ENCODE measurements at places on chromosomes 7 and 10.
A peak's percentile ranks its signal among the peaks of the same experiment; 100 is the strongest.

DNA sequence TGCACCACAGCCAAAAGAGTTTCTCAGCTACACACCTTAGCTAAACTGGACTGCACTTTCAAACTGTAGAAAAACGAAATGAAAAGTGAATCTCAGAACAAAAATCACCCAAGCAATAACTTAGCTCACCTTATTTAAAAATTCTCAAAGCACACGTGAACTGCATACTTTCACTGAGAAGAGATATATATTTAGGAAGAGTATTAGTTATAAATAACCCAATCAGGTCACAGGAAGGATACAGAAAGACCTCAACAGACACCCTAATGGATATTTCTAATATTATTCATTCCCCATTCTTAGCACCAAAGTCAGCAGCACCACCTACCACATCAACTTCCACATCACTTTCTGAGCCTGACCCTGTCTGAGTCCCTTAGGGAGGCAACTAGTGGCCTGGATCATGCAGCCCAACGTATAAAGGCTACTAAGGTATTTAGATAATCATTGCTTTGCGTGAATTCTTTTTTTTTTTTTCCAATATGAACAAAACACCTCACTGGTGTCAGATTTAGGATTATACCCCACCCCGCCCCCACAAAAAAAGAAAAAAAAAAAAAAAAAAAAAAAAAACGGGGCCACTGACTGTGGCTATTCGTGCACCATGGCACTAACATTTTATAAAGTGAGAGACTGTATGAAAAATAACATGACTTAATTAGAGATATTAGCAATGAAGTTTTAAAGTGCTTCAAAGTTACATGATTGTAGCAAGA lies 2.6 kb downstream of the ABI1 start:
- DNase-seq, result peak; percentile 20

DNA sequence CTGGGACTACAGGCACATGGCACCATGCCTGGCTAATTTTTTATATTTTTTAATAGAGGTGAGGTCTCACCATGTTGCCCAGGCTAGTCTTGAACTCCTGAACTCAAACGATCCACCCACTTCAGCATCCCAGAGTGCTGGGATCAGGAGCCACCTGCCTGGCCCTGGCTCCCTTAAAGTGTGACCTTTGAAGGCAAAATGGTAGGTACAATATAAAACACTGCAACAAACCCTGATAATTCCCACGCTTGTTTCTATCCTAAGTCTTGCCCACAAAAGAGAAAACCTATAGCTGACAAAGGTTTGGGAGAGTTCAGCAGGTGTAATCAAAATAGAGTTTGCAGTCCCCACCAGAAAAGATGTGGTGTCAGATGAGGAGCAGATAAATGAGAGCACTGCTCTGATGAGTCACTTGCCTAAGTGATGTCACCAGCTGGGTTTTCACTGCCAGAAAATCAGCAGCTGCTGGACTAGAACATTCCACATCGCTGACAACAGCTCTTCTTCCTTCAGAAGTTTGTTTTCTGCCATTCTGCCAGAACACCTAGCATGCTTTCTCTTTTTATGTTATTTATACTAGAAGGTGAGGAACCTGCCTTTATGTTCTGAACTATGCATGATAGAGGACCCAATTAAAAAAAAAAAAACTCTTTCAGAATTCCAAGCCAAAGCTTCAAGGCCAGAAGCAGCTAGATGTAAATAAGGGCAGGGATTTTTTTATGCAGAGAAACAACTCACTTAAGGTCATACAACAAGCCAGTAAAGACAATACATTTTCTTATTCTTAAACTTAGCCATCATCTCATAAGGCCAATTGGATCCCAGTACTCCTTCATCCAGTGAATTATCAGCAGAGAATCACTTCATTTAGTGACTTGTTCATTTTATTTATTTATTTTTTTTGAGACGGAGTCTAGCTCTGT lies 18.0 kb downstream of the PURB start:
- peak; percentile 53 for DNase-seq

GRCh38 chr7:147023440-147023839 lies 906.8 kb downstream of the CNTNAP2 start:
- DNase-seq, result peak; percentile 30

DNA sequence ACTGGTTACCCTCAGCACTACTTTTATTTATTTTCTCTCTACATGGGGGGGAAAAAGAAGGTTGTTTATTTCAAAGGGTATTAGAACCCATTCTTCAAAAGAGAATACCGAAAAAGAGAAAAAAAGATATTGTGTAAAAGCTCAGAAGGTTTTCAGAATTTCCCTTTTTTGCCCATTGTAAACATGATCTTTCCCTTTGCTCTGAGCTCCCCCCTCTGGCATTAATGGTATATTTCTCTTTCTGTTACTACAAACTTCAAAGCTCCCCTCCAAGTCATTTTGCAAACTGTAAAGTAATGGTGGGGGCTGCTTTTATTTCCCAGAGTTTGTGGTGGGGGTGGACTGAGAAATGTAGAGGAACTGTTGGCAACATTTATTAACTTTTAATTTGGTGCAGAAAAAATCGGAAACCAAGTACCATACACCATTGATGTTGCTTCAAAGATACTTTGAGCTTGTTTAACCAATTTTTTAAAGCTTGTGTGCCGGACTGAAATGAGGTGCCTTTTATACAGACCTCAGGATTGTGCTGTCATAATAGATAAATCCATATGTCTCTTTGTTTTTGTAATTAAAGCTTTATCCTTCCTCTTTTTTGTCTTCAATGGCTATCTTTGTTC lies 181.5 kb downstream of the EXOC4 start:
- peak; percentile 40 for DNase-seq

GRCh38 chr10:27157150-27157549 lies 2.0 kb downstream of the MASTL start:
- DNase-seq, result no peak
